T-cell (primary cell): ENCODE measurements at places on chromosomes 13 and 19.

DNA sequence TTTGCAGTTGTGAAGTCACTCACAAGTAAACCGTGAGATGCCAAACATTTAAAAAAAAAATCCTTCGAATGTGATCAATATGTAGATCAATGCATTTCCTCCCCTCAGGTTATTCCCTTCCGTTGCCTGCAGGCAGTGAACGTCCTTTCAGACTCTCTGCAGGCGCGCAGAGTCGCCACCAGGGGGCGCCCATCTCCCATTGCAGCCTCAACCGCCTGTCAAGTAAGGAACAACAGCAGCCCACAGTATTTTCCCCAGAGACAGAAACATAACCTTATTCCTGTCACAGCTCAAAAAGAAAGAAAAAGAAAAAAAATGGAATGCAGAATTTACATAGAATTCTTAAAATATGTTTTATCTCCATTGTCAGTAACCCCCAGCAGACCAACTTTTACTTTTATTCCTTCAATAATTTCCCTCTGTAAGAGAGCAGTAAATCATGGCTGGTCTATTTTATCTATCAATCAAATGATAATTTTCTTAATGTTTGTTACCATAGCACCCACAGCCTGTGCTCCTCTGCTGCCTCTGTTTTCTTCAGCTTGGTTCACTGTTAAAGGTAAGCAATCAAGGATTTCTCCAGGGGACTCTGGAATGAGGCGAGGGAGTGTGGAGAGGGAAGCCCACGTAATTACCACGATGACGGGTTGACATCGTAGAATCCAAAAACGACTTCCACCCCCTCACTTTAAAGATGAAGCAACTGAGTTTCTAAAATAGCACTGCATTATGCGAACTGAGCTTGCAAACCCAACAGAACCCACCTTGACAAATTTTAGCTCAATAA, 637.6 kb upstream of the ARGLU1 start:
- H3K36me3 ChIP-seq: no peaks in the 10 kb centered on the region
- H3K27ac ChIP-seq: no peak overlapping the region
- H3K4me1 ChIP-seq: no peaks in the 10 kb centered on the region
- no peak overlapping the region for H3K4me3 ChIP-seq
- peak; percentile 57 for DNase-seq
- H3K27me3 ChIP-seq: no peaks in the 10 kb centered on the region

DNA sequence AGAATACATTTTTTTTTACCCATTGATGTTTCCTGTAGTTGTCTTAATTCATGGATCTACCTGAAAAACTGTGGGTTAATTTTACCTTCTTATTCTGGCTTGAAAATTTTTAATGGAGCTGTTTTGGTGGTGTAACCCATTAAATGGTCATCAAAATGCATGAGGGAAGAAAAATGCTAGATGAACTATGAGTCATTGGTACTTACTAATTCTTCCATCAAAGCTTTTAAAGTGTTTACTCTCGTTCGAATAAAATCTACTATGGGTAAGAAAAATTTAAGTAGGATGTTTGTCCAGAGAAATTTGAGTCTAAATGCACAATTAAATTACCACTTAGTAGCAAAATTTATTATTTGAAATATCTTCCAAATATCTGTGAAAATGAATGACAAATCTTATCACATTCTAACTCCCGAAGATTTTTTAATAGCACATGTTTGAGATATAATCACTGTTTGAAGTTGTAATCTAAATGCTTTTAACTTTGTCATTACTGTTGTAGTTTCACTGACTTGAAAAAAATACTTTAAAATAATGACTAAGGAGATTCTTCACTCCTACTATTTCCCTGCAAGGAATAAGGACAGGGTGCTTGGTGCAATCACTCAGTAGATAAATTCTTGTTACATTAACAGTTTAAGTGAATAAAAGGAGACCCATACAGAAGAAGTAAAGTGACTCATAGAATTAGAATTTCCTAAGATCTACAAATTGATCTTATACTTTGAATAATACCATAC, 437.7 kb downstream of the IRS2 start:
- peaks cover 4% of the 10 kb centered on the region for H3K27me3 ChIP-seq
- H3K4me3 ChIP-seq: no peak overlapping the region
- no peak overlapping the region for H3K27ac ChIP-seq
- DNase-seq: no peak
- H3K36me3 ChIP-seq: no peaks in the 10 kb centered on the region

- H3K4me1 ChIP-seq: peaks cover 4% of the 10 kb centered on the region
- DNase-seq: peak; percentile 30
- H3K27ac ChIP-seq: no peak overlapping the region
- H3K36me3 ChIP-seq: no peaks in the 10 kb centered on the region
These were observed 7.1 kb downstream of the SPRED3 start for GRCh38 chr19:38395381-38396114.

DNA sequence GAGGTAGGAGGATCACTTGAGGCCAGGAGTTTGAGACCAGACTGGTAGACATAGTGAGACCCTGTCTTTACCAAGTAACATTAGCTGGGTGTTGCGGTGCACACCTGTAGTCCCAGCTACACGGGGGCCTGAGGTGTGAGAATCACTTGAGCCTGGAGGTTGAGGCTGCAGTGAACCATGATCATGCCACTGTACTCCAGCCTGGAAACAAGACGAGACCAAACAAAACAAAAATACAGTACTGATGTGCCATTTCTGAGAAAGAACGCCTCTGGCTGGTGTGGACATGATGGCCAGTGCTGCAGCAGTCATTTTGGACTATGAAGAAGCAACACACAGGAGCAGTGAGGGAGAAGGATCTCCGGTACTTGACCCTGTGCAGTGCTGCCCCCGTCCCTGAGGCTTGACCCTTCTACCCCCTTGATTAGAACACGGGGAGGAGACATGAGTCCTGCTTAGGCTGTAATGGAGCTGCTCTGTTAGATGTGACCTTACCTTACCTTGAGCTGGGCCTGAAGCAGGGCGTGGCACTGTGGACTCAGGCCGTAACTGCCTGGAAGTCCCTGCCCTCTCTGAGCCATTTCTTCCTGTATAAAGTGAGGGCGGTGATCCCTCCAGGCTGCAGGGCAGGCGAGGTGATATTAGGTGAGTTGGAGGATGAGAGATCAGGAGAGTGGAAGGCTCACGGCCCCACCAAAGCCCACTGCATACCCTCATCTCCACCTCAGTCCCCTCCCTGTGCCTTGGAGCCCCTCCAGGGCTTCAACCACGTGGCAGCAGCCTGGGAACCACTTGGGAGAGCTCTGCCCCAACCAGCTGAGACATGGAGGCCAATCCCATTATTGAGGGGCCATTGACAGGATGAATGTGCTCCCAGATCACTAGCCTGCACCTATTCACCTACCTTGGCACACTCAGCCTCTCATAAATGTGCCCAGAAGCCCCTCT, 5.9 kb downstream of the RPL18A start:
- DNase-seq: no peak
- H3K27ac ChIP-seq: no peak overlapping the region
- no peaks in the 10 kb centered on the region for H3K27me3 ChIP-seq
- no peak overlapping the region for H3K4me3 ChIP-seq
- H3K36me3 ChIP-seq: peaks cover 18% of the 10 kb centered on the region
- H3K4me1 ChIP-seq: peaks cover 22% of the 10 kb centered on the region

GRCh38 chr13:98990701-98991100, 12.8 kb upstream of the DOCK9 start:
- H3K4me1 ChIP-seq: peaks cover 12% of the 10 kb centered on the region
- no peak for DNase-seq
- no peak overlapping the region for H3K27ac ChIP-seq

DNA sequence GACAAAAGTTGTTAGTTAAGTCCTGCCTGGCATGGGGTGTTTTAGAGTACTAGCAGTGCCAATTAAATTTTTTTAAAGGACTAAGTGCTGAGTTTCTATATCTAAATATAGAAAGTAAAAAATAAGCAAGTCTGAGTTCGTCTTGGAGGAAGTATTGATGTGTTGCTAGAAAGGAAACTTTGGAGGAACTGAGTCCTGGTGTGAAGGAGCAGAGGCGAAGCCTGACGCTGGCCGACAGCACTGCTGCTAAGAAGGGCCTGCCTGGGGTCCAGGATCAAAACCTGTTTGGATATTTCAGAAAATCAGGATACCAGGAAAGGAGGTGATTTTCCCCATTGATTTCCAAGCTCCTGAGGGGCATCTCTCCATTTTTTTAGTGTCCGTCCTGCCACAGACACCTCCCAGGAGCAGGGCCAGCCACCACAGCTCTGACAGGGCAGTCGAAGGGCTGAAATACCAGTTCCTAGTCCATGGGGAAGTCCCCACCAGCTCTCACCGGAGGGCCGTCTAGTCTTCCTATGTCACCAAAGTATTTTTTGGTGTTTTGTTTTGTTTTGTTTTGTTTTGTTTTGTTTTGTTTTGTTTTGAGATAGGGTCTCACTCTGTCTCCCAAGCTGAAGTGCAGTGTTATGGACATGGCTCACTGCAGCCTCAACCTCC, 38.2 kb upstream of the NPAS1 start:
- peaks cover 13% of the 10 kb centered on the region for H3K36me3 ChIP-seq
- H3K4me3 ChIP-seq: no peak overlapping the region
- H3K27ac ChIP-seq: no peak overlapping the region
- H3K27me3 ChIP-seq: no peaks in the 10 kb centered on the region
- no peak for DNase-seq
- H3K4me1 ChIP-seq: peaks cover 51% of the 10 kb centered on the region

GRCh38 chr19:3409346-3410064, 43.1 kb downstream of the NFIC start:
- no peak overlapping the region for H3K4me3 ChIP-seq
- DNase-seq: no peak
- H3K27ac ChIP-seq: no peak overlapping the region
- H3K36me3 ChIP-seq: peaks cover 12% of the 10 kb centered on the region
- H3K27me3 ChIP-seq: no peaks in the 10 kb centered on the region
- no peaks in the 10 kb centered on the region for H3K4me1 ChIP-seq

DNA sequence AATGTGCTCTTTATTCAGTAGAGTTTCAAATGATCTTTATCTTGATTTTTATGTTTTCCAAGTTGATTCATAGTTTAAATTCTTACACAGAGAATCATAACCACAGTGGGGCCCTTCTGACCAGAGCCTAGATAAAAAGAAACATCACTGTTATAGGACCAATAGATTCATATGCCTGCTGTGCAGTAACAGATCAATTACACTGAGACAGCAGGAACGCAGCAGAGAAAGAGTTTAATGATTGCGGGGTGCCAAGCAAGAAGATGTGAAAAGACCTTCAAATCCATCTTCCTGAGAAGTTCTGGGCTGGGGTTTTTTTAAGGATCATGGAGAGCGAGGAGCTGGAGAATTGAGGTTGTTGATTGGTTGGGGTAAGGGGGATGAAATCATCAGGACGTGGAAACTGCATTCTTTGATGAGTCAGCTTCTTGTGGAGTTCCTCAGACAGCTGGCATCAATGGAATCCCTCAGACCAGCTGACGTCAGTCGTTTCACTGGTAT, 346.6 kb downstream of the TBC1D4 start:
- H3K36me3 ChIP-seq: no peaks in the 10 kb centered on the region
- H3K27me3 ChIP-seq: no peaks in the 10 kb centered on the region
- H3K27ac ChIP-seq: no peak overlapping the region
- DNase-seq: no peak
- H3K4me3 ChIP-seq: no peak overlapping the region

- no peak overlapping the region for H3K4me3 ChIP-seq
- no peaks in the 10 kb centered on the region for H3K4me1 ChIP-seq
- no peaks in the 10 kb centered on the region for H3K27me3 ChIP-seq
- H3K27ac ChIP-seq: no peak overlapping the region
- H3K36me3 ChIP-seq: no peaks in the 10 kb centered on the region
- no peak for DNase-seq
These were observed 24.5 kb downstream of the MBNL2 start for GRCh38 chr13:97246596-97247158.

- H3K36me3 ChIP-seq: no peaks in the 10 kb centered on the region
- no peak for DNase-seq
- H3K4me1 ChIP-seq: no peaks in the 10 kb centered on the region
- no peak overlapping the region for H3K27ac ChIP-seq
These were observed 206.3 kb downstream of the RAP2A start for GRCh38 chr13:97640268-97640667.

DNA sequence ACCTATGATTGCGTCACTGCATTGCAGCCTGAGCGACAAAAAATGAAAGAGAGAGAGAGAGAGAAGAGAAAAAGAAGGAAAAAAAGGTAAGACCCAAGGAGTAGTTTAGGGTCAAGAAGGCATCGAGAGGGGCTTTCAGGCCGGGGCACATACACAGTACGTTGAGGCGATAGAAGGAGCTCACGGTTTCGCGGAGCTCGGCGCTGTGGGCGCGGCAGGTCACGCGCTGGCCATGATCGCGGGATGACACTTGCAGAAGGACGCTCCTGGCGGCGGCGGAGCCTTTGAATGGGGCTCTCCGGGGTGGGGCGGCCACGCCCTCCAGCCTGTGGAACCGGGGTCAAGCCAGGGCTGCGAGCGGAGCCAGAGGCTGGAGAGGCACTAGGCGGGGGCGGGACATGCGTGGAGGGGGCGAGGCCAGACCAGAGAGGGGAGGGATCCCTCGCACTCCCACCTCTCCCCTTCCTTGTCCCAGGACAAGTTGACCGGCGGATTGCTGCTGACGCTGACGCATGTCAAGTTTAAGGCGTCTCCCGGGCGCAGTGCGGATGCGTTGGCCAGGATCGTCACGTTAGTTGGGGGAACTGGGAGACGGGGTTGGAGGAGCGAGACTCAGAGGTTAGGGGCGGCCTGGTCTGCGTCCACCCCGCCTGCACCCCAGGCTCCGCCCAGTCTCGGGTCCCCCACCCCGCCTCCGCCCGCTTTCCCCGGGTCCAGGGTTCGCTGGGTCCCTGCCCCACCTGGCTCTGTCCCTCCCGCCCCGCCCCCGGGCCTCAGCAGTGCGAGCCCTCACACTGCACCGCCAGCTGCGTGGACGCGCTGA, 6.9 kb downstream of the NPHS1 start:
- DNase-seq: no peak
- no peak overlapping the region for H3K27ac ChIP-seq
- peaks cover 79% of the 10 kb centered on the region for H3K27me3 ChIP-seq

DNA sequence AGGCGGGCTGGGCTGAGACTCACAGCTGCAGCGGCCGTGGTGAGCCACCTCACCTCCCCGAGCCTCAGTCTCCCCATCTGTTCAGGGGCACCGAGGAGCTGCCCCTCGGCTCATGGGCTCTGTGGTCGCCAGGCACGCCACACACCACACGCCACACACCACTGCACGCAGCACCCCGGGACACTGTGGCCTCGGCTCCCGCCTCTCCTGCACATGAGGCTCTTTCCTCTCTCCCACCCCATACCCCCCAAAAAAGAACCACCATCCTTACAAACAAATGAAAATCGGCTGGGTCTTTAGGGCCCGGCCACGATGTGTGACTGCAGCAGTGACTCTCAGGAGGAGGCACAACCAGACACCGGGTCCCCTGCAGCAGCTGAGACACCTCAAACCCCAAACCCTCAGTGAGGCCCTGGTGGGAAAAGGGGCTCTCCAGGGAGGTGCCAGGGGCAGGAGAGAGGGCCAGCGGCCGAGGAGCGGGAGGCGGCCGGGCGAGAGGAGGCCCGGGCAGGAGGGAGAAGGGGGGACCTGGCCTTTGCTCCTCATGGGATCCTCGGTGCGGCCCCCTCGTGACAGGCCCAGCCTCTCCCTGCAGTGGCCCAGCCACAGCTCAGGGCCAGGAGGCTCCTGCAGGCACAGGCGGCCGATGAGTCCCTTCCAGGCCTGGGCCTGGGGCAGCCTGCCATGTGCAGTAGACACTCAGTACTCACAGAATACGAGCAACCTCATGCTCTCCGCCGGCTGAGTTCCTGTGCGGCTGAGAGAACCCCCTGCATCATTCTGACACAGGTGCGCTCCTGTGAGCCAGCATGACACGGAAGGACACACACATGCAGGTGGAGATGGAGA, 66.3 kb downstream of the RASA3 start:
- peak overlapping the region; percentile 47 for H3K4me3 ChIP-seq
- peak overlapping the region; percentile 59 for H3K27ac ChIP-seq
- peaks cover 3% of the 10 kb centered on the region for H3K36me3 ChIP-seq
- H3K4me1 ChIP-seq: peaks cover 68% of the 10 kb centered on the region

- peak; percentile 52 for DNase-seq
- H3K27me3 ChIP-seq: no peaks in the 10 kb centered on the region
- peak within 1 kb of the TSS; percentile 94 for H3K4me3 ChIP-seq
- no peak within 1 kb of the TSS for H3K27ac ChIP-seq
- H3K36me3 ChIP-seq: no peaks in the 10 kb centered on the region
These were observed at the start of gene NEK3 for GRCh38 chr13:52159159-52159982. Gene NEK3, minus strand, starts transcription at chr13:52159597. Its CDS starts 3,406 bp downstream, at chr13:52156191.
